Bone marrow (tissue), 2 donors: ENCODE measurements at places on chromosomes 6 and 20.

DNA sequence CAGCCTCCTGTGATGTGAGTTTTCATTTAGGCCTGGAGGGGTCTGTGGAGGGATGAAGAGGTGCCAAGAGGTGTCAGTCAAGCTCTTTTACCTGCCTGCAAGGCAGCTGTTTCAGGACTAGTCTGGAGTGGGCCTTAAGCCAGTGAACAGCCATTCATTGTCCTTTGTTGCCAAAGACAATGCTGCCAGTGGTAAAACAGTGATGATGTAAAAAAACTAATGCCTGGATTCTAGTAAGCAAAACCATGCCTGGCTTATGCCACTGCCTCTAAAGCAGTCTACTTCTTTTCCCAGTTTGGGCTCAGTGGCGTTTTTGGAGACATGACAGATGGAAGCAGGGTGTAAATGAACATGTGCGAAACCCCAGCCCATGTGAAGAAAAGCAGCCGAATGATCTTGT is 93.5 kb upstream of the KCNK16 start:
- DNase-seq: no peak

- no peak for DNase-seq
Observed at GRCh38 chr6:14038467-14039437, 78.8 kb upstream of the CD83 start.

GRCh38 chr20:44106615-44107014 is 80.4 kb downstream of the JPH2 start:
- DNase-seq: no peak

DNA sequence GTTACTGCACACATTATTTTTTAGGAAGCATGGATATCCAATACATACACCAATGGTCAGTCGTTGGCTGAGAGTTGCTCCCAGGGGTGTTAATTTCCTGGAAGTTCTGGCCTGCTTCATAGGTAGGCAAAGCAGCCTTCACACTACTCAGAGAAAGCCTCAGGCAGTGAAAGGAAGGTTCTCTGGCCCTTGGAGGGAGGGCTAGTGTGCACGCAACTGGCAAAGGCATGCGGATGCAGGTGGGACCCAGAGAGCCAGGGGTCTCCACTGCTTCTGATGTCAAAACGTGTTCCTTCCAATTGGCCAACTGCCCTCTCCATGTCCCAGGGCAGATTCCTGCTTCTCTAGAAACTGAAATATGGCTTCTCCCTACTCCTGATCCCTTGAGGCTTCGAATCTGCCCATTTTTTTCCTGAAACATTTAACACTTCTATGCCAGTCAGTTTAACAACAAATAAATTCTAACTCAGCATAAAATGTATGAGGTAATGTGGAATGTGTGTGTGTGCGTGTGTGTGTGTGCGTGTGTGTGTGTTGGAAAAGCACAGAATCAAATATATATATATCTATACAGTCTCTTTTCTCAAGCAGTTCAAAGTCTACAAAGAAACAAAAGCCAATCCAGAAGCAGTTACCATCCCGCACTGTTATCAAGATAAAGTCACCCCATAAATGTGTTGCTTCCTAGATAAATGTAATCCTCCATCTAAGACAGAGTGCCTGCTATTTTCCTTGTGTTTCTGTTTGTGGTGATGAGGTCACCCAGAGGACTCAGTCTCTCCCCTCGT is 94.0 kb upstream of the HIVEP1 start:
- no peak for DNase-seq

GRCh38 chr20:63791497-63792156 is 39.4 kb downstream of the ZBTB46 start:
- no peak for DNase-seq

DNA sequence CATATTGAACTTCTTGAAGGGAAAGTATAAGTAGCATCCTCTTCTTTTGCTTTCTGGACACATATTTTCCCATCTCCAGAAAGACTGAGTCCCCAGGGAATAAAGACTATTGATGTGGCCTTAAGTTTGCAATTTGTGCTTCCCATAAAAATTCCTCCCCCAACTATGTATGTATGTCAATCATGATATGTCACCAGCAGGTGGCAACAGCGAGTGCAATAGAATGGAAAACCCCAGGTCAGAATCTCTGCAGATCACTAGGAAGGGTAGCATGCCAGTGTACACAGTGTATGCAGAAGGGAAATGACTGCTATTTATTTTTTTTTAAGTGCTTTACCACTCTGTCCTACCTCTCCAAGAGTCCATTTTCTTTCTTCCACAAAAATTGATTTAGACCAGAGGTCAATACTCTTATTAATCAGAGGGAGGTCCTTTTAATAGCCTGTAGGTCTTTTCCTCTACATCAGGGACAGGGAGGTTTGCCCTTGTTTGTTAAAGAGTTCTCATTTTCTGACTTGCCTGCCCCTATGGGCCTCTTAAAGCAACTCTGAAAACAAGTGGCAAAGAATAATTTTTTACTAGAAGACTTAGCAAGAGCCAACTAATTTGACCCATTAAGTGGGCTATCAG is 61.4 kb downstream of the BMP2 start:
- no peak for DNase-seq

DNA sequence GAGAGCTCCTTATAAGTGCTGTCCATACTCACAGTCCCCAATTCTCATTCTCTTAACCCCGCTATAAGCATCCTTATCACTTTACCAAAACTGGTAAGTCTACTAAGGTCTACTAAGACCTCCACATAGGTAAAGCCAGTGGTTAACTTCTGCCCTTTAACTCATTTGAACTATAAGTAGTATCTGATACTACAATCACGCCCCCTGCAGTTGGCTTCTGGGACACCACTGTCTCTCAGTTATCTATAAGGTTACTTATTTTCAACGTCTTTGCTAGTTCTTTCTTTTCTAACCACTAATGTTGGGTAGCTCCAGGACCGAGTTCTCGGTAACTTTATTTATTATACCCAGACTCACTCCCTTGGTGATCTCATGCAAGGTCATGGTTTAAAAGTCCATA is 142.6 kb downstream of the ARHGAP18 start:
- DNase-seq: no peak

DNA sequence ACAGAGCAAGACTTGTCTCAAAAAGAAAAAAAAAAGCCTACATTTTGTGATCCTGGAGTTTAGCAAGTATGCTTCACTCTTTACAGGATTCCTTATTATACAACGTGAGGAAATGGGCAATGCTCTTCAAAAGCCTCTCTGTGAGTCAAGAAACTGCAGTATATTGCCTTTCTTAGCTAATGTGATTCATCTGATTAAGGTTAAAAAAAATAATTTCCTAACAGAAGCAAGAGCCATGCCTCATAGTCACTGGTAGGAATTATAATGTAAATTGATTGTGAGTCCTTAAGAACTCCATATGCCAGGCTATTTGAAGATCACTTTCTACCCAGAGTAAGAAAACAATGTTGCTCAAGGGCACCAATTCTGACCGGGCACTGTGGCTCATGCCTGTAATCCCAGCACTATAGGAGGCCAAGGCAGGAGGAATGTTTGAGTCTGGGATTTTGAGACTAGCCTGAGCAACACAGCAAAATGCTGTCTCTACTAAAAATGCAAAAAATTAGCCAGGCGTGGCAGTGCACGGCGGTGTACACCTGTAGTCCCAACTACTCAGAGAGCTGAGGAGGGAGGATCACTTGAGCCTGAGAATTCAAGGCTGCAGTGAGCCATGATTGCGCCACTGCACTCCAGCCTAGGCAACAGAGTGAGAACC is 43.3 kb downstream of the SLC26A8 start:
- no peak for DNase-seq

DNA sequence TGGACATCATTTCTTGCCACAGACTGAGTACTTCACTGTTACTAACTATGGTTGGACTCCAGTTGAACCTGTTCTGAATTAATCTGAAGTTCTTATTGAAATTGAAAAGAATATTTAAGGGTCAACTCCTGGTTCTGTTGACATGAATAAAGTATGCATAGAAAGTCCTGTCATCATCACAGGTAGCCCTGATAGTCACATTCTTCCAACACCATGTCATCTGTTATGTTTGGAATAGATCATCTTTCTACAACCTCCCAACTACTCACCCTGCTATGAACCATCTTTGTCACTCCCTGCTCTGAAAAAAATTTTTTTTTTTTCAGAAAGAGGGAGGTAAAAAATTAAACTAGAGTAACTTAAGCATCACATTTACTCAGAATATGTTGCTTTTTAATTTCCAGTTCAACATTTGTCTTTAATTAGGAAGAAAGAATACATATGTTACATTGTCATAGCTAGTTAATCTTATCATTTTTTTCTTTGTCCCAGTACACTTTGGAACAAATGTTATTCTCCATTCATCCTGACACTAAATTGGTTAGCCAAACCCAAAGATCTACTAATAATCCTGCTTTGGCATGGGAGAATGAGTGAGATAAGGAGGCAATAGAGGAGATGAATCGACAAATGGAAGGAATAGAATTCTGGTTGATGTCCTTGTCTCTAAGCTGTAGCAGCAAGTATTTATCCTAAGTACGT is 775.1 kb upstream of the NRSN1 start:
- DNase-seq: no peak

DNA sequence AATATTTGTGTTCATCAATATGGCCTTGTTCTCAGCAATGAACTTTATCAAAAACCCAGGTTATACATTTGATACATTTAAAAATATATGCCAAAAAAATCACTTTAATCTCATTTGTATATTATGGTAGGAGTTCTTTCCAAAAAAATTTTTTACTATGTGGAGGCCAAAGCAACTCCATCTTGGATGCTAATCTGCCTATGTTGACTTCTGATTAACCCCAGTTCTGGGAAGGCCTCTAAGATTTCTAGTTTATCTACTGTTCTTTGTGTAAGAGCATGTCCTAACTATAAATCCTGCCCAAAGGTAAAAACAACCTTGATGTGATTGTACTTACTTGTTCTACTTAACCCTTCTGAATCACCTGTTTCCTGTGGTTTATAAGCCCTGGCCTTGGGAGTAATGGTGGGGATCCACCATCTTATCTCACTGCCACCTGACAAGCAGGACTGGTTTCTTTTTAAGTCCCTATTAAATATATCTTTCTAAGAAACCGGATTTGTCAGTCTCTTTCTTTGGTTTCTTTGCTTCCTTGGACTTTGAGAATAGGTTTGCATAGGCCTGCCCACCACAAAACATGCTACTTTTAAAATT is 46.7 kb downstream of the RNGTT start:
- DNase-seq: no peak

- no peak for DNase-seq
Observed at GRCh38 chr20:297925-298775, 780 bp downstream of the ZCCHC3 start.

GRCh38 chr6:2669067-2669700 is 81.5 kb downstream of the MYLK4 start:
- no peak for DNase-seq

DNA sequence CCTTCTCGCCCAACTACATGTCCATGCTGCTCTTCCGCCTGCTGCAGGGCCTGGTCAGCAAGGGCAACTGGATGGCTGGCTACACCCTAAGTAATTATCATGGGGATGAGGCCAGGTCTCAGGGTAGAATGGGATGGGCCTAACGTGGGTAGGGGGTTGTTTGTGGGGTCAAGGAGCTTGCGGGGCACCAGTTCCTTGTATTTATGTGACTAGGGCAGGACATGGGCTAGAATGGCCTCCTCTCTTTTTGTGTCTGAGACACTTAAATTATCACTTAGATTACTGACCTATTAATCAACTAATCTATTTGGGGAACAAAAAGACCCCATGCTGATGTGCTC is 10.7 kb downstream of the SLC22A1 start:
- DNase-seq: no peak

DNA sequence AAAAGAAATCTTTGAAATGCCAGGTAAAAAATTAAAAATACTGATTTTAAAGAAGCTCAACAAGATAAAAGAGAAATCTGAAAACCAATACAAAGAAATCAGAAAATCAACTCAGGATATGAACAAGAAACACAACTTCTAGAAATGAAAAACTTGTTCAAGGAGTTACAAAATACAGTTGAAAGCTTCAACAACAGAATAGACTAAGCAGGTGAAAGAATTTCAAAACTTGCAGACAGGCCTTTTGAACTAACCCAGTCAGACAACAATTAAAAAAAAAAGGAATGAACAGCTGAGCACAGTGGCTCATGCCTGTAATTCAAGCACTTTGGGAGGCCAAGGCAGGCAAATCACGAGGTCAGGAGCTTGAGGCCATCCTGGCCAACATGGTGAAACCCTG is 57.8 kb downstream of the PDSS2 start:
- DNase-seq: no peak

GRCh38 chr6:108407904-108408827 is 113.3 kb downstream of the AFG1L start:
- DNase-seq: no peak

DNA sequence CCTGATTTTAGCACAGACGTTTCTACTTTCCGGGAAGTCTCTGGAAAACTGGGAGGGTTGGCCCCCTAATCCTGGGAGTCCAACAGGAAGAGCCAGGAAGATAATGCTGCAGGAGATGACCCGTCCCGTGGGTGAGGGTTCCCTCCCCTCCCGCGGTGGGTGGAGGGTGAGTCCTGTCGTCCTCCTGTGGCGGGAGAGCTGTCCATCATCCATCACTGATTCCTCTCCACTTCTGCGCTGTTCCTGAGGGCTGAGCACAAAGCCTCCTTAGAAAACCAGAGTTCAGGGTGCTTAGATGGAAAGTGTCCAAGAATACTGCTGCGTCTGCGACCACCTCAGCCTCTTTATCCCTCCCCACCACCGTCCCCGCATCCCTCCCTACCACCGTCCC is 6.1 kb upstream of the CCR6 start:
- DNase-seq: no peak

GRCh38 chr6:148878683-148879082 is 131.9 kb downstream of the UST start:
- no peak for DNase-seq

GRCh38 chr6:11974089-11974488 is 38.0 kb upstream of the HIVEP1 start:
- DNase-seq: no peak

DNA sequence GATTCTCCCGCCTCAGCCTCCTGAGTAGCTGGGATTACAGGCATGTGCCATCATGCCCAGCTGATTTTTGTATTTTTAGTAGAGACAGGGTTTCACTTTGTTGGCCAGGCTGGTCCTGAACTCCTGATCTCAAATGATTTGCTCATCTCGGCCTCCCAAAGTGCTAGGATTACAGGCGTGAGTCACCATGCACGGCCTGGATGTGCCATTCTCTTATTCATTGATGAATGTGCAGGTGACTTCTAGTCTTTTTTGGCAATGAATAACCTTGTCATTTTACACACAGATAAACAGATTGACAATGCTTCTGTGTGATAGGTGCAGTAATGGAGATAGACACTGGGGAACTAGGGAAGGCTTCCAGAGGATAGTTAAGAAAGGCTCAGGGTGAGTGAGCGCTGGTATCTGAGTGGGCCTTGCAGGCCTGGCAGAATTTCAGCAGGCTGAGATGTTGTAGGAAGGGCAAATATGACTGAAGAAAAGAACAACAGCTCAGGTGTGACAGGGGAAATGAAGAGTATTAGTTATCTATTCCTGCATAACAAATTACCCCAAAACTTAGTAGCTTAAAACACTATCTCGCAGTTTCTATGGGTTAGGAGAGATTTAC is 23.3 kb downstream of the PPARD start:
- no peak for DNase-seq

DNA sequence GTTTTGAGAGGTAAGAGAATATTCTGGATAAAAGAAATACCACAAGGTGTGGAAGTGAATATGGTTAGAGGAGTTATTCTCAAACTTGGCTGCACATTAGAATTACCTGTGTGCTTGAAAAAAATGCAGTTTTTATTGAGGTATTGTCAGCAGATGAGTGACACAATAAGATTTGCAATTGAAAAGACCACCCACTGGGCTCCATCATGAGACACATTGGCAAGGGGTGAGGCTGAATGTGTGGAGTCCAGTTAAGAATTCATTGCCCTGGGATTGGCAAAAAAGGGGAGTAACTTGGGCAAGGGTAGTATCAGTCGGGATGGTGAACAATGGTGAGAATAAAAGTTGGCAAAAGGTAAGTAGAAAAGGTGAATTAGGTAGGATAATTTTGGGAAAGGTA is 63.5 kb downstream of the MEI4 start:
- DNase-seq: no peak
